Activated CD8-positive, alpha-beta memory T cell treated with anti-CD3 and anti-CD28 coated beads, Interleukin-2, amount 50 U/mL, for 48 hours (primary cell): ENCODE measurements at places on chromosomes 4 and X.

DNA sequence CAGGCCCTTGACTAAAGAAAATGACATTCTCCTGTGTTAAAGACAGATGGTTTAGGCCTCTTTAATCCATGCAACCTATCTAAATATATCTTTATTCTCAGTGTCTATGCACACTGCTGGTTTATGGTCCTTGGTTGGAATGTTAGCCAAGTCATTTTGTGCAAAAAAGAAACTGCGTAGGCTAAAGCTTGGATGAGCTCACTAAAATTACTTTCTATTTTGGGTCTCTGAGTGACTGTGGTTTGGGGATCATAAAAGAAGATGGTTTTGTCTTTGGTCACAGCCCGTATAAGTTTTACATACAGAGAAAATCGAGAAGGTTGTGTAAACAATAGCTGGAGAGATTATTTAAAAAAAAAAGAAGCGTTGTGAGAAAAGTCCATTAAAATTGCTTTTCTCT lies 443.6 kb downstream of the UBE2NL start:
- DNase-seq: no peak

GRCh38 chrX:130196466-130196865 lies 24.7 kb downstream of the RAB33A start:
- DNase-seq: no peak

DNA sequence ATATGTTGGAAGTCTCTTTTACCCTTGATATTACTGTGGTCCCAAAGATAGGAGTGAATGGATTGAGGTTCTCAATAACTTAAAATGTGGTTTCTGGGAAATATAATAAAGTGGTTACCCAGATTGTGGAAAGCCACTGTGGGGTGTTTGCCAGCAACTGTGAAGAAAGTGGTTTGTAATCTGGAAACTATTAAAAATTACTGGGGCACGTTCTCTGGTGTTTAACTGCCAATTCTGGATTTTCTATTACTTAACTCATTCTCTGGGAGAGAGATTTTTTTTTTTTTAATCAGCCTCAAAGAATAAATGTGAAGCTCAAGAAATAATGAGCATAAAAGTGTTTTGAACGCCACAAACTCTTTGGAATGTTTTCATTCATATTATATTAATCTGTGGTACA lies 4.9 kb upstream of the CXCL6 start:
- no peak for DNase-seq

GRCh38 chrX:18672008-18672407 lies at the start of gene RS1:
TSS of gene RS1 (minus strand) at chrX:18672108. CDS start at chrX:18672068, 40 bp downstream.
- no peak for DNase-seq

- DNase-seq: no peak
Observed at GRCh38 chrX:17553469-17553868, 178.5 kb downstream of the NHS start.

DNA sequence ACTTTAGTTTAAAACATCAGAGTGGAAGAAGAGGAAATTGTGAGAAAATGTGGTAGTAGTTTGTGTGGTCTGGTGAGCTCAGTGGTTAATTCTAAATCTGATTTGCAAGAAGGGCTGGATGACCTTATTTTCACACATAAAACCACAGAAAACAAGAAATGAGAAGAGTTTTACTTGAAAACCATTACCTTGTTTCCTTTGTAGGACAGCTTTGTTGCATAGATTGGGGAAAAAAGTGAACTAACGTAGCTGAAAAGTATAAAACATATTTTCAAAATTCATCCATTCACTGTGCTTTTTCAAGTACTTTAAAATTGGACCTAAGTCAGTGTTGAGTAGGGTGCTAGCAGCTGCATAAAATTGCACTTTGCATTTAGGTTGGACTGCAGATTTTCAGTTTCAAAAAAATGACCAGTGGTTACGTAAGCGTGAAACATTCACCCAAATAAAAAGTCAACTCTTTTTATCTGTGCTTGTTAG lies 211.3 kb downstream of the ARHGAP10 start:
- DNase-seq: no peak

DNA sequence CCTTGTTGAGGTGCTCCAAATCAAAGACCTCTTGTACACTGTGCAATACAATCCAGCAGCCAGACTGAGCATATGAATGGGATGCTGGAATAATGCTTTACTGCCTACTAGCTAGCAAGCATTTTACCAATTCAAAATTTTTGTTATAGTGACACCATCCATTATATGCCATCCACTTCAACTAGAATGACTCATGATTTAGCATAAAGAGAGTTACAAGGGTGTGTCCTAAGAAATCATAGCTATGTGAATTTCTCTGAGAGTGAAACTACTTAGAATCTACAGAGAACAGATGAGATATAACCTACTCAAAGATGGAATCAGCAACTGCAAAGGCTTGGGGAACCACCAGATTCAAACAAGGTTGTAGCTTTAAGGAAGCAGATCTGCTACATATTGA lies 221.9 kb downstream of the LHFPL1 start:
- no peak for DNase-seq

- no peak for DNase-seq
Observed at GRCh38 chr4:139954512-139954911, 199.5 kb downstream of the MAML3 start.

DNA sequence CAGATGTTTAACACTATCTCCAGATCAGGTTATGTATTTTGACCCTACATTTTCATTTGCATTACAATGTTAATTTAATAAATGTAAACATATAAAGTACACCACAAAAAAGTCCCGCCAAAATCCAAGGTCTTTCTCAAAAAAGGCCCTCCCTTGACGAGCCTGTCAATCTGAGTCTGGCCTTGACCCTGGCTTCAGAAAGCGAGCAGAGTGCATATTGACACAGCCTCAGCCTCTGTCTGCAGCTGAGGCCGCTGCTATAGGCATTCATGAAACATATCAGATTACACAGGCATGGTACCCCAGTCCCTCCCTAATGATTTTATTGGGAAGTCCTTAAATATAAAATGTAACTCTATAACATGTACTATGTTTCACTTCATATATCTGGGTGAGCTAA lies 6.2 kb downstream of the MBNL3 start:
- DNase-seq: no peak

- no peak for DNase-seq
Observed at GRCh38 chrX:106467422-106467821, 144.4 kb upstream of the RADX start.

GRCh38 chr4:85127653-85128052 lies 161.2 kb upstream of the WDFY3 start:
- DNase-seq: no peak

DNA sequence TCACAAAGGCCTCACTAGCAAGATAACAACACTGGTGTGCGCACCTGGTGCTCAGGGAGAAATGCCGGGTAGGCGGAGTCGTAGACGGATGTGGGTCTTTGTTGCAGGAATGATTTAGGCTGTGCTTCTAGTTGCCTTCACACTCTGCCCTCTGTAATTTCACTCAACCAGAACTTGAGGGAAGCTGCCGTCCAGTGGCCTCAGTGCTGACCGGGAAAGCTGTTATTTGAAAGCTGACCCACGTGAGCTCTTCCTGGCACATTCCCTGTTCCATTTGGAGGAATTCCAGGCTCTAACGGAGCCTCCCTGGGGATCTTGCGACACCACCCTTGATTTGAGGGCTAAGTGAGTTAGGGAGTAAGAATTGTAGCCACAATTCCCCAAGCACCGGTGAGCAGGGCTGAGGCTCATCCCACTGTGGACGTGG lies 15.9 kb downstream of the SH3TC1 start:
- DNase-seq: no peak

- DNase-seq: no peak
Observed at GRCh38 chr4:2385516-2385915, 32.9 kb downstream of the ZFYVE28 start.

- DNase-seq: no peak
Observed at GRCh38 chr4:67587156-67587555, 28.6 kb downstream of the STAP1 start.

DNA sequence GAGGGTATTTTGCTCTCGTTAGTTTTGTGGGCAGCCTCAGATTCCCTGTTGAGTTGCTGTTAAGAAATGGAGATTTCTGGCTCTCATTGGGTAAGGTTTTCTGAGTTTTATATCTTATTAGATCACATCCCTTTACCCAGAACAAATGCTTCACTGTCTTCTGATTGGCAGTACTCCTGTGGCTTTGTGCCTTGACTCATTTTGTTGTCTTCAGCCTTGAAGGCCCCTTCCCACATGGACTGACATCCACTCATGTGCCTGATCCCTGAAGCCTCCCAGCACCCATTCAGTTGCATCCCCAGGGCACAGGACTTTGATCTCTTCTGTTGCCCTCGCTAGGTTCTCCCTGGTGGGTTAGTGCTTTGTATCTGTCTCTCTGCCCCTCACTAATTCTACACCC lies 10.4 kb downstream of the MED28 start:
- peak; percentile 23 for DNase-seq

GRCh38 chr4:173288698-173289352 lies 45.3 kb downstream of the HMGB2 start:
- no peak for DNase-seq

GRCh38 chrX:45309096-45309495 lies 108.4 kb upstream of the DIPK2B start:
- DNase-seq: no peak

- DNase-seq: no peak
Observed at GRCh38 chr4:104941661-104942062, 205.0 kb upstream of the TET2 start.

DNA sequence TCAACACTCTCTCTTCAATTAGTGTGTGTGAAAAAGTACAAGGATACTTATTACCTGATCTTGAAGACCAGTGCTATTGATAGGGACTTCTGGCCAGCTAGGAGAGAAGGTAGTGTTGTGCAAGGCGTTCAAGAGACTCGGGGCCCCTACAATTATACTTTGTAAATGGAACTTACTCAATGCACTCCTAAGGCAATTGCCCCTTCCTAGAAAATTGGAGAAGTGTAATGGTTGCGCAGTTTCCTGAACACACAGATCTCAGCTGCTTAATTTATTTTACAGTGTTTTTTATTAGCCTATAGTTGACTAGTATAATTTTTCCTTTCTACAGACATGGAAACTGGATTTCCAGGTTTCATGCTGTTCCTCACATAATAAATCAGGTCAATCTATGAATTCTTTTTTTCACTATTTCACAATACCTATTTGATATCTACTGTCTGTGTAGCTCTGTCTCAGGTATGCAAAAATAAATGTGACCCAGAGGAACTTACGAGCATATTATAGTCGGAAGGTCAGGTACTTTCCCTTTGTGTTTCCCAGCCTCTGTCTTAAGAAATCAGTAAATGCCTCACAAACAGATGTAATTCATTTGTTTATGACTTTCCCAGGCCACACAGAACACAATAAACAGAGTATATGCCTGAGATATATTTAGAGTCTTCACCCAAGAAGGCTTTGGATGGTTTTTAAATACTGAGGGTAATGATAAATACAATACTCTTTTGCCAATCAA lies 89.1 kb upstream of the TET2 start:
- DNase-seq: no peak

GRCh38 chrX:2457289-2458133 lies 43.3 kb downstream of the DHRSX start:
- no peak for DNase-seq

GRCh38 chr4:107261241-107261874 lies 225.2 kb upstream of the DKK2 start:
- DNase-seq: no peak

DNA sequence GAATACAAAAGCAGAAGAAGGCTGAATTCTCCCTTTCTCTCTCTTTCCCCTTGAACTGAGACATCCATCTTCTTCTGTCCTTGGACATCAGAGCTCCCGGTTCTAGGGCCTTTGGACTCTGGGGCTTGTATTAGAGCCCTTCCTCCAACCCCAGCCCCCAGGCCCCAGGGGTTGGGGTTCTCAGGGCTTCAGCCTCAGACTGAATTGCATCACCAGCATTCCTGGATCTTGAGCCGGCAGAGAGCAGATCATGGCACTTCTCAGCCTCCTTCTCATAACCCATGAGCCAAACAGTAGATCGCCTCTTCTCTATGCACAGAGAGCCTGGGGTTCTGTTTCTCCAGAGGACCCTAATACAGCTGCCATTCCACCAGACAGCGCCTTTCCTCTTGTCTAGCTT lies 25.3 kb upstream of the CLDN24 start:
- DNase-seq: no peak

DNA sequence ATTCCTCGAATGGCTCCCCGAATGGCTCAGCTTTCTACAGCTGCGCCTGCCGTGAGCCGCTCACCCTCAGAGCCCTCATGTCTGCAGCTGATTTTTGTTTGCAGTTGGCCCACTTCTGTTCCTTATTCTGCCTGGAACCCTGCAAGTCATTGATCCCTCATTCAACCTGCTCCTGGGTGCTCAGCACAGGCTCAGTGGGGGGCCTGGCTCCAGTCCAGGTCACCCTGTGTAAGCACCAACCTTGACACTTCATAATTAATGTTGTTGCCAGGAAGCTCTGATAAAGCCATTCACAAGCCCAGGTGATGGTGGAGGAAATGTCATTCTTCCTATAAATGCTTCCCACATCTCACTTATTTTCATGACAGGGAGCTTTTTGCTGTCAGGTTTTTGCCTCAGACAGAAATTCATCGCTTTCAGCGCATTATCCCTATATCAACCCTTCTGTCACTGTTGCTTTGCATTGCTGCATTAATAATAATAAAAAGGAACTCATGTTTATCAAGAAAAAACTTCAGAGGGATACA lies 85.7 kb downstream of the F11 start:
- no peak for DNase-seq

GRCh38 chr4:168664242-168664891 lies 167.5 kb downstream of the PALLD start:
- no peak for DNase-seq

- no peak for DNase-seq
Observed at GRCh38 chr4:142473218-142473959, 372.7 kb downstream of the INPP4B start.
